ENCODE measurements at places on chromosomes 5 and 9. TPM values are rescaled to one million over a fixed set of nuclear protein-coding genes. Genes with fewer than 3 reads are reported as not detected.

DNA sequence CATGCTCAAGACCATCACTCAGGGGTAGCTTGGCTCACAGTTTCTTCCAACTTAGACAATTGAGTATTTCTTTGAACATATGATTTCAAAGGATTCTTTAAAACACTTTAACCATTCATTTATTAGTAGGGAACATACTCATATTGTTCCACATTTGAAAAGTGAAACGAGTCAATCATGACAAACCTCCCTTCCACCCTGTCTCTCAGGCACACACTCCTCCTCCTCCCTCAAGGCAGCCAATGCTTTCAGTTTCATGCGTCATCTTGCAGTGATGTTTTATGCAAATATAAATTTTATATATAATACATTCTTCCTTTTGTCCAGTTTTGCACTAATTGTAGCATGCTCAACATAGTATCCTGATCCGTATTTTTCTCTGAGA lies 126.0 kb upstream of the BOD1 start:
- DNase-seq: no peak

- DNase-seq: peak; percentile 33
These were observed 4.6 kb upstream of the MYOZ3 start for GRCh38 chr5:150656191-150657132.

GRCh38 chr9:131927091-131927490 lies 152.6 kb downstream of the MED27 start:
- no peak for DNase-seq

DNA sequence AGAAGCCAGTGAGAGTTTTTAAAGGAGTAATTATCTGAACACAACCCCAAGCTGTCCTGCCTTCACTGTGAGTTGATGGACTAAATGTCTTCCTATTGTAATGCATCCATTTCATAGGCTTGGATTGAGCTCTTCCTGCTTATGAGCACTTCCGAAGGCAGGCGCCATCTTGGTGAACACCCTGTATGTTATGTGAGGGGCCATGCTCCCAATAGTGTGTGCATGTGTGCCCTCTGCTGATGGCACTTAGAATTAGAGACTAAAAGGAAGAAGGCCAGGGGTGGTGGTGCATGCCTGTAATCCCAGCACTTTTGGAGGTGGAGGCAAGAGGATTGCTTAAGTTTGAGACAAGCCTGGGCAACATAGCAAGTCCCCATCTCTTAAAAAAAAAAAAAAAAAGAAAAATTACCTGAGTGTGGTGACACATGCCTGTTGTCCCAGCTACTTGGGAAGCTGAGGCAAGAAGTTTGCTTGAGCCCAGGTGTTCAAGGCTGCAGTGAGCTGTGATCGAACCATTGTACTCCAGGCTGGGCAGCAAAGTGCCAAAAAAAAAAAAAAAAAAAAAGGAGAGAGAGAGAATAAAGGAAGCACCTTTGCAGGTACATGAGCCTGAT lies 65.0 kb downstream of the C9orf152 start:
- no peak for DNase-seq

- no peak for DNase-seq
These were observed 488.6 kb upstream of the WWC1 start for GRCh38 chr5:167802755-167803431.

- DNase-seq: peak; percentile 51
These were observed 23.9 kb upstream of the MAPK9 start for GRCh38 chr5:180315762-180316212.

DNA sequence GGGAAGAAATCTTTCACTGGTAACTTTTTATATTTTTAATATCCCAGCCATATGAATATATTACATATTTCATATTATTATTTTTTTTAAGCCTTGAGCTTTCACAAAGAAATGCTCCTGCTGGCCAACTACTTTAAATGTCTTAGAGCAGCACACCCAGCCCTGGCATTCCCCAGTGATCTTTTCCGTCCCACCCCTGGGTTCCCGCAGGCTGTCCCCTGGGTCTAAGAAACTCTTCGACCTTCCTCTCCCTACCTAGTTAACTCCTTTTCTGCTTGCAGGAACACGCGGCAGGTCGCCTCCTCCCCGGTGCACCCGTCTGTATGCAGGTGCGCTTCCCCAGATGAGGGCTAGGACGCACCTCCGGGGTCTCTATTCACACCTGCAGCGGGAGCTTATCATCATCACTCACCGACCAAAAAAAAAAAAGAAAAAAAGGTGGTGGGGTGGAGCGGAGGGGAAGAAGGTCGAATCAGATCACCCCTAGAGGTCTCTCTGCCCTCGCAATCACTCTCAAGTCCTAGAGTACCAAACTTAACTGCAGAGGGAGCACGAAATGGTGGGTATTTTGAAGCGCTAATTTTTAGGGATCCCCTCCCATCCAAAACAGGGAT lies 696 bp downstream of the ZFP62 start:
- DNase-seq: peak; percentile 60

DNA sequence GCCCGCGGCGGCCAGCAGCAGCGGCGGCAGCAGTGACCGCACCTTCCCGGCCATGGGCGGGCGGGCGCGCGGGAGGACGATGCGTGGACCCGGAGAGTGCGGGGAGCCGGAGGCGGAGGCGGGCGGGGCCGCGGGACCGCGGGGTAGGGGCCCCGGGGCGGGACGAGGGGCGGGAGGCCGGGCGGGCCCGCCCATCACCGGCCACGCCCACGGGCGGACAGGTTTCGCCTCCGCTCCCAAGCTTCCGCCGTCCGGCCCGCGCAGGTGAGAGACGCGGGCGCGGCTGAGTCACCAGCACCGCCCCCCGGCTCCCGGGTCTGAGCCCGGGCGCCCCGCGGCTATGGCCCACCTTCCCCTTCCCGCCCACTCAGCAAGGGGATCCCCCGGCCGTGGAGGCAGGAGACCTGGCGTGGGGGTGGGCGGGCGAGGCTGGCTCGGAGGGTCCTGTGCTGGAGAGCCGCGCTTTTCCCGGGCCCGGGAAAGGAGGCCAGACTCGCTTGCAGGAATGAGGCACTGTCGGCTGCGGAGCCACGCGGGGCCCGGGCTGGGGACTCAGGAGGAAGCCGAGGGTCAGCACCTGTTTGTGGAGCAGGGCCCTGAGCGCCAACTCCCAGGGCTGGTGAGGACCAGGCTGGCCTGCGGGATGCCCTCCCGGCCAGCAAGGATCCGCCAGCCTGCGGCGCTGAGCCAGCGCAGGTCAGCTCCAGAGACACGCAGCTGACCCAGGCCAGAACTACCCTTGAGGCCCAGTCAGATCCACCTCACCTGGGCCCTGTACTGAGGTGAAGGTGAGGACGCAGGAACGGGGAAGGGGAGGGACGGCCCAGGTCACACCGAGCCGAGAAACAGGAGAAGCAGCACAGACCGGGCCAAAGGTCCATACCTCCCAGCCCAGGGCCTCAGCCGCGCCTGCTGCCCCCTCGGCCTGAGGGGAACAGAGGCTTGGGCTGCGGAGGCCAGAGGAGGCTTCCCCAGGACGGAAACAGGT lies at the start of gene ENTPD2:
ENTPD2 (minus strand) TSS at position 118 of the 988 bp plus-strand sequence; CDS start at position 54, 64 bp downstream.
- DNase-seq: peak; percentile 33

GRCh38 chr5:92605591-92605990 lies 975.4 kb downstream of the NR2F1-AS1 start:
- DNase-seq: peak; percentile 8

GRCh38 chr5:123776761-123777160 lies 264.8 kb downstream of the CSNK1G3 start:
- DNase-seq: no peak

DNA sequence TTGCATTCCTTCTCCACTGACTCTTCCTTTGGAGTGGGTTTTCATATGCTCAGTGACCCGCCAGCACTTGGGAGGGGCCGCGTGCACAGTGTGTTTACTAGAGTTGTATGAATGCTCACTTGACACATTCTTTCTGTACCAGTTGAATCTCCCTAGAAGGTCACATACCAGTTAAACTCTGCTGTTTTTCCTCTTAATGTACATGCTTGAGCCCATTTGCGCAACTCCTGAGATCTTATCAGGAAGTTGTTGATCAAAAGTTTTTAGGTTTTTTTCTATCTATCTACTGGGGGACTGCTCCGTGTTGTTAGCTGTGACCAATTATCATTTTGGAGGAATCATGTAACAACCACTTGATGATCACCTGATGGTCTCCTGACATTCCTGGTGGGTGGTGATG lies 392.7 kb downstream of the CDH9 start:
- no peak for DNase-seq

GRCh38 chr5:146116361-146116760 lies 11.0 kb upstream of the PLAC8L1 start:
- no peak for DNase-seq

- DNase-seq: no peak
These were observed 110.1 kb upstream of the RAD23B start for GRCh38 chr9:107172979-107173347.

- DNase-seq: no peak
These were observed 33.6 kb upstream of the TRIM32 start for GRCh38 chr9:116653348-116654058.

DNA sequence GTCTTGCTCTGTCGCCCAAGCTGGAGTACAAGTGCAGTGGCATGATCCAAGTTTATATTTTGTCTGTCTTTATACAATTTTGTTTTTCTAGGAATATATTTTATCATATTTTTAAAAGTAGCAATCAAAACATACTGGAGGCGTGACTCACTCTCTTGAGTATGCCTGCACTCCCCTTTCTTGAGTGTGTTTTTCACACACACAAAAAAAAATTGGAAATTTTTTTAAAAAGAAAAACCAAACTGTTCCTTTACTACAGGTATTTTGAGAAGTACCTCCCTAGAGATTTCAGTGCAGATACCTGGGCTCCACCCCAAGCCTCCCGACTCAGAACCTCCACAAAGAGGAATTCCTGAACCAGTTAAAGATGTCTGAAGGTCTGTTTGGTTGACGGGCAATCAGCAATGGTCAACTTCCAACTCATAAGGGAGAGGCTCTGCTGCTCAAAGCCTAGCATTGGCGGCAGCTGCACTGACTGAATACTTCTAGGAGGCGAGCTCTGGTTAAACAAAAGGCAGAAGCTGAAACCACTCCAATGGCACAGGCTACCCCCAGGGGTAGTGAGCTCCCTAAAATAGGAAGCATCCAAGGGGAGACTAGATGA lies 27.4 kb downstream of the PDE6A start:
- no peak for DNase-seq

- no peak for DNase-seq
These were observed 18.3 kb upstream of the RNU6ATAC start for GRCh38 chr9:134182554-134183085.

- no peak for DNase-seq
These were observed 56.0 kb upstream of the ZNF354A start for GRCh38 chr5:178786417-178786816.

DNA sequence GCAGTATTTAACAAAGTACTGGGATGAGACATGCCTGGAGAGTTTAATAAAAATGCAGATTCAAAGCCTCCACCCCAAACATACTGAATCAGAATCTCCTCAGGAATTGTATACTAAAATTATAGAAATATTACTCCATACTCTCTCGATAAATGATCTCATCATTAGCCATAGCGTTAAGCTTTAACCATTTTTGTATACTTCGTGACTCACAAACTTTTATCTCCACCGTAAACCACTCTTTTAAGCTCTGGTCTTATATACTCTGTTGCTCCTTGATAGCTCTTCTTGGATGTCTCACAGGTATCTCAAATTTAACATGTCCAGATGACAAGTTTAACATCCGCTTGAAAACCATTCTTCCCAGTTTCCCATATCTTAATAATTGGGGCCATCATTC lies 327.8 kb downstream of the ADGRV1 start:
- no peak for DNase-seq

DNA sequence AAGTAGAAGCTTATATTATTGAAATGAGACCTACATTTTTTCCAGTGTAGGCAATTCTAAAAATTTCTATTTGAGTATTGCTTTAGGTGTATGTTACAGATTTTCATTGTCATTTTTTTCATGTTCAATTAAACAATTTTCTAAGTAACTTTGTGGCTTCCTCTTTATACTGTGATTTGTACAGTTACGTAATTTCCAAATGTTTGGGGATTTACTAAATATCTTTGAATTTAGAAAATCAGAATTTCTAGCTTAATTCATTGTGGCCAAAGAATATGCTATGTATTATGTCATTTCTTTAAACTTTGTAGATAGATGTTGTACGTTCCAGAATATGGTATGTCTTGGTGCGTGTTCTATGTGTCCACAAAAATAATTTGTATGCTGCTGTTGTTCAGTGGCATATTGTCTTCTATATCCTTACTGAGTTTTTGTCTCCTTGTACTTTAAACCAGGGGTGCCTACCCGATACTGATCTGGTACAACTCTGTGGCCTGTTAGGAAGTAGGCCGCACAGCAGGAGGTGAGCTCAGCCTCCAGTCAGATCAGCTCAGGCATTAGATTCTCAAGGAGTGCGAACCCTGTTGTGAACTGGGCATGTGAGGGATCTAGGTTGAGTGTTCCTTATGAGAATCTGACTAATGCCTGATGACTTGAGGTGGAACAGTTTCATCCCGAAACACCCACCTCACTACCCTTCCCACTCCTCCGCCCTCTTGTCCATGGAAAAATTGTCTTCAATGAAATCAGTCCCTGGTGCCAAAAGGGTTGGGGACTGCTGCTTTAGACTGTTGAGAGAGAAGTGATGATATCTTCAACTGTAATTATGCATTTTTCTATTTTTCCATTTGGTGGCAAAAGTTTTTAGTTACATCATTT lies 63.5 kb downstream of the UBE2R2 start:
- peak; percentile 64 for DNase-seq

DNA sequence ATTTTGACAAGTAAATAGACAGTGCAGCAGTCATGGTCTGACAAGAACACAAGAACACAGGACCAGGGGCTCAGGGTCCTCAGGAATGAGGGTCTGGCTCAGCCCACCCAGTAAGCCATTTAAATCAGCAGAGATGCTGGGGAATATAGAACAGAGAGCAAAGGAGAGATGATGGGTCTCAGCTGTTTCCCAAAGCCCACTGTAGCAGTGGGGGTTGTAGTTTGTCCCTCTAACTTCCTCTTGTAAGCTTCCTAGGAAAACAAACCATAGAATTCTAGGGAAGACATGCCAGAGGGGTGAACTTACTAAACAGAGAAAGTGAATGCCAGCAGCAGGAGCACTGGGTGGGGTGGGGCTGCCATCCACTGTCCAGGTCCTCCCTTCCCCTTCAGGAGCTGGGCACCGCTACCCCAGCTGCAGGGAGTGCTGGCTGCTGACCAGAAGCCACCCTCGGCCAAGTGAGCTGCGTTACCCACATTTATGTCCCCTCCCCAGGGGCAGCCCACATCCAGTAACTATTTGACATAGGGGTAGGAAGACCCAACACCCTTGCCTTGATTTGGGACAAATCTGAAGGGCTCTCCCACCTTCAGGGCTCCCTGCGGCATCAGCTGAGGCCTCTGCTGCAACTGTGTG lies 41.6 kb downstream of the GABBR2 start:
- no peak for DNase-seq

The TMEM174 gene
- total RNA-seq: not detected

The RORB gene
- not detected for total RNA-seq

The ENHO gene
- total RNA-seq: 18.0 TPM

The KLHL9 gene
- total RNA-seq: 5.0 TPM

The PLPPR1 gene
- total RNA-seq: not detected

The SHC3 gene
- total RNA-seq: not detected

The DNAH5 gene
- 2.4 TPM for total RNA-seq

All from G401 (cell line).